ENCODE measurements at places on chromosomes 11 and 22.

GRCh38 chr11:12941671-12942070 lies 67.4 kb upstream of the RASSF10 start:
- no peak for DNase-seq

GRCh38 chr11:114135737-114136151 lies 76.2 kb downstream of the ZBTB16 start:
- peak; percentile 78 for DNase-seq

DNA sequence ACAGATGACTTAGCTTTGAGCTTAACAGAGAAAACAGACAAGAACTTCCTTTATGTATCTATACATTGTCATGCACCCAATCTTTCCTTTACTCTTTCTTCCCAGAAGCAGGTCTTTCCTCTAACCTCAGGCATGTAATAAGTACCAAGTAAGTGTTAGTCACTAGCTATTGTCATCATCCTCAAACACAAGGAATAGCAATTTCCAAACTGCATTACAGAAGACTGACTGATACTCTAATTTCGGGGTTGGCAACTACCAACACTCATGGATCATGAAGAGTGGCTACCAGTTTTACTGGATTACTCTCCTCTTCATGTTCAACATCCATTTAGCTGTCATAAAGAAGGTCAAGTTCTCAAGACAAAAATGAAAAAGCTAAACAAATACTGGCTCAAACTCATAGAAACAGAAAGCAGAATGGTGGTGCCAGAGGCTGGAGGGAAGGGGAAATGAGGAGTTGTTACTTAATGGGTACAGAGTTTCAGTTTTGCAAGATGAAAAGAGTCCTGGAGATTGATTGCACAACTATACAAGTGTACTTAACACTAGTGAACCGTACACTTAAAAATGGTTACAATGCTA lies 111.6 kb downstream of the SIK3 start:
- peak; percentile 81 for DNase-seq

- DNase-seq = no peak
These were observed 35.8 kb downstream of the INSC start for GRCh38 chr11:15150507-15150906.

- DNase-seq = no peak
These were observed 19.7 kb downstream of the PARVG start for GRCh38 chr22:44200451-44200850.

DNA sequence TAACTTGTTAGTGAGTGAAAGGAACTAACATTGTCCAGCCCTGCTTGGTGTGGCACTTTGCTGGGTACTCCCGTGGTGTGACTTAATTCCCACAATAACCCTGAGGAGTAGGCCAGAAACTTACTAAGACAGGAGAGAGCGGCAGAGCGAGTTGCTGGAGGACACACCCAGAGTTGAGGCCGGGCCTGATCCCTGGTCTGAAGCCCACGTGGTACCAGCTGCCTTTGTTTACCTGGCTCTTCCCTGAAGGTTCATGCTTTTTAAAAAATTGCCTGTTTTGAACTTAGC lies 594 bp downstream of the MPST start:
- DNase-seq = peak; percentile 39

- no peak for DNase-seq
These were observed 186.5 kb downstream of the DYNC2H1 start for GRCh38 chr11:103295704-103296103.

- DNase-seq = no peak
These were observed 236.8 kb downstream of the DCDC1 start for GRCh38 chr11:31132531-31133421.

DNA sequence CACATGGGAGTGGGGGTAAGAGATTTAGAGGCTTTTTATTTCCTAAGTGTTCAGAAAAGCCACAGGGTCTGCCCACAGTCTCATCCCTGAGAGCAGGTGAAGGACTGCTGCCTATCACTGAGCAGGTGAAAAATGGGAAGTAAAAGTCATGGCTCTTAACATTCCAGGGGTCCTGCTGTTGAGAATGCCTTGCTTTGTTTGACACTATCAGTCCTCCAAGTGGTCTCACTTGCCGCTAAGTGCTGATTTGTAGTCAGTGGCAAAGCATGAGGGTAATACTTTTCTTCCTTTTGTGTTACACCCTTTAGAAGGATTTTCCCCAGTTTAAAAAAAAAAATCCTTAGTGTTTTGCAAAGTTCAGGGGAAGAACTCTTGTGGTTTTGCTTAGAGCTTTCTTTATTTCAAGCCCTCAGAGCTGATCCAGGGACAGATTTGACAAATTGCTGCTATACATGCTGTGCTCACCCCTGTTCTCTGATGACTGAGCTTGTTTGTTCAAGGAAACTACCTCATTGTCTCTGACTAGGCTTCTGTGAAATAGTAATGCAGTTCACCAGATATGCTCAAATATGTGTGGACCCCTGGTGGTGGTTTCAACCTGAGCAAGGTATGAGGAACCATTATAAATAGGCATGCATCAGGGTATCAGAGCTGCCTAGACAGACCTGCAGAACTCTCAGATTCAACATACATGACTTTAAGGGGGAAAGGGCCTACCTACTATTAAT lies 141.0 kb downstream of the ARHGAP42 start:
- no peak for DNase-seq

GRCh38 chr11:63537293-63538101 lies 889 bp downstream of the PLAAT4 start:
- DNase-seq = peak; percentile 20

- no peak for DNase-seq
These were observed 246.2 kb downstream of the ST3GAL4 start for GRCh38 chr11:126601550-126602215.

DNA sequence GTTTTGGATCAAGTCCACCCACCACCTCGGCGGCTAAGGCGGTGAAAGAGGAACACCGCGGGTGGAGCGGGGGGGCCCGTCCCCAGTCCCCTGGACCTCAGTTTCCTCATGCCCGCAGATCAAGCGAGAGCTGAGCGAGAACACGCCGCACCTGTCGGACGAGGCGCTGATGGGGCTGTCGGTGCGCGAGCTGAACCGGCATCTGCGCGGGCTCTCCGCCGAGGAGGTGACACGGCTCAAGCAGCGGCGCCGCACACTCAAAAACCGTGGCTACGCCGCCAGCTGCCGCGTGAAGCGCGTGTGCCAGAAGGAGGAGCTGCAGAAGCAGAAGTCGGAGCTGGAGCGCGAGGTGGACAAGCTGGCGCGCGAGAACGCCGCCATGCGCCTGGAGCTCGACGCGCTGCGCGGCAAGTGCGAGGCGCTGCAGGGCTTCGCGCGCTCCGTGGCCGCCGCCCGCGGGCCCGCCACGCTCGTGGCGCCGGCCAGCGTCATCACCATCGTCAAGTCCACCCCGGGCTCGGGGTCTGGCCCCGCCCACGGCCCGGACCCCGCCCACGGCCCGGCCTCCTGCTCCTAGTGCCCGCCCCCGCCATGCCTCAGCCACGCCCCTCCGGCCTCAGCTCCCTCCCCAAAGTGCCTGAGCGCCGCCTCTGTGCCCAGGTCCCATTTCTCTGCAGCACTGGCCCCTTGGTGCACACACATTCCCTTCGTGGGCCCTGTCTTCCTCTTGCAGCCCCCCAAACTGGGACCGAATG lies 12.7 kb downstream of the MAFF start:
- peak; percentile 53 for DNase-seq

- DNase-seq = no peak
These were observed 1487.3 kb downstream of the TBC1D22A start for GRCh38 chr22:48249713-48250268.

- no peak for DNase-seq
These were observed 22.4 kb upstream of the SC5D start for GRCh38 chr11:121270001-121270678.

GRCh38 chr11:67376873-67377808 lies 3.7 kb upstream of the CLCF1 start:
- no peak for DNase-seq

DNA sequence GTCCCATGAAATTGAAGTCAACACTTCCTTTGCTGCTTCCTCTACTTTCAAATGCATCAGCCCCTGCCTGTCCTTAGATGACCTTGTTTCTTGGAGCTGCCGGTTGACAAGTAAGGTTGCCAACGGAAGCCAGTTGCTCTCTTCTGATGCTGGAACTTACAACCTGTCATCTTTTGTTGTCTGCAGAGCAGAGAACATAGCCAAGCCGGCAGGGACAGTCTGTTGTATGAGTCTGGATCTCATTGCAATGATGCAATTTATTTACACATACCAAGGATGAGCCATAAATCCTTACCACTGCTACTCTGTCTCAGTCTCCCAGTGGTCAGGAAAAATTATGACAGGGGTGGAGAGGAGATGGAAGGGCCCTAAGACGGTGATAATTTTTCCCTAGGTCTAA lies 151.4 kb downstream of the BLID start:
- no peak for DNase-seq

GRCh38 chr22:35258191-35258988 lies 1.1 kb downstream of the HMGXB4 start:
- no peak for DNase-seq

GRCh38 chr11:115184901-115185300 lies 319.3 kb downstream of the CADM1 start:
- DNase-seq = no peak

- no peak for DNase-seq
These were observed 11.8 kb upstream of the E2F8 start for GRCh38 chr11:19252394-19253152.

- DNase-seq = no peak
These were observed 270.7 kb upstream of the SYN3 start for GRCh38 chr22:33328789-33329296.

GRCh38 chr11:121521145-121522042 lies 68.6 kb upstream of the SORL1-AS1 start:
- DNase-seq = peak; percentile 15

DNA sequence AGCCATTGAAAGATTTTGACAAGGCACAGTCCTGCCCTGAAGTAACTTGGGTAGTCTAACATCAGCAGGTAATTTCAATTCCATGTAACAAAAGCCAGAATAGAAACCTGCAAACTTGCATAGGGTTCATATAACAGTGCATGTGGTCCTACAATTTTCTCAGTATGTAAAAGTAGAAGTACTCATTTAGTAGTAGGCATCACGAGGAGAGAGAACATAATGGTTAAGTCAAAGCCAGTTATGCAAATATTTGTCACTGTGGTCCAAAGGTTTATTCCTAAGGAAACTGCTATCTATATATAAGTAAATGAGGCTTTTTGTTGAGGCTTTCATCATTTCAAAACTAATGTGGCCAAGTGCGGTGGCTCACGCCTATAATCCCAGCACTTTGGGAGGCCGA lies 10.1 kb downstream of the ATP5MG start:
- no peak for DNase-seq

GRCh38 chr11:21928847-21929246 lies 264.0 kb upstream of the ANO5 start:
- no peak for DNase-seq

- DNase-seq = no peak
These were observed 195.5 kb upstream of the SNX19 start for GRCh38 chr11:131111775-131112174.

GRCh38 chr11:96127596-96127959 lies 203.7 kb upstream of the MTMR2 start:
- DNase-seq = no peak

DNA sequence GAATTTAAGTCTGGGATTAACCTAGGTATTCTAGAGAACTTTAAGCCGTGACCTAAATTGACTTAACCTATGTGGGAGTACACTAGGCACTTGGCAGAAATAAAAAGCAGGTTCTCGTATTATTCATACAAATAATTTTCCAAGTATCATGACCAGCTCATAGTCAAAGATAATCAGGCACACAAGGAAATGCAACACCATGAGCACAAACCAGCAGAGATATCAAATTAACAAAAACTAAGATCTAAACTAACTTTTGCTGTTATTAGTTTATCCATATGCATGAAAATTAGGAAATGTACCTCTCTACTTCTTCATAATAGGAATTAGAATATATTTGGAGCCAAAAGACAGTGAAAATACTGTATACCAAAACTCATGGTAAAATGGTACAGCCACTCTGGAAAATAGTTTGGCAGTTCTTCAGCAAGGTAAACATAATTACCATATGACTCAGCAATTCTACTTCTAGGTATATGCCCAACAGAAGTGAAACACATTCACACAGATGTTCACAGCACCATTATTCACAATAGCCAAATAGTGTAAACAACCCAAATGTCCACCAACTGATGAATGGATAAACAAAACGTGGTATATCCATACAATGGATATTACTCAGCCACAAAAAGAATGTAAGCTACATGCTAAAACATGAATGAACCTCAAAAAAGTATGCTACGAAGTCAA lies 154.1 kb downstream of the ENTHD1 start:
- DNase-seq = no peak

DNA sequence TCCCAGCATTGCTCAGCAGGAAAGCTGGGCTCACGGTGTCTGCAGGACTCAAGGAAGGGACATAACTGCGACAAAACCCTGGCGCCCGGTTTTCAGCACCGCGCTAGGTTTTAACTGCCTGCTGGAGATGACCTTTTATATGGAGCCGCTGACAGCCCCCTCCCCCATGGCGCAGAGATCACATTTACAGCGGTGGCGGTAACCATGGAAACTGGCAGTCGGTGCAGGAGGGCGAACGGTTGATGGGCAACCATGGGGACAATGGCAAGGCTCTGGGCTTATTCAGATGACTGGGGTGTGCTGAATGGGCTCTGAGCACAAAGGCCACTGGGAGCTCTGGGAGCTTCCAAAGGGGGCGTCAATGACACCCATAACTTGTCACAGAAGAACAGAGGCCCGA lies 37.2 kb downstream of the CELSR1 start:
- no peak for DNase-seq

GRCh38 chr11:77130763-77131513 lies 2.9 kb downstream of the MYO7A start:
- no peak for DNase-seq

DNA sequence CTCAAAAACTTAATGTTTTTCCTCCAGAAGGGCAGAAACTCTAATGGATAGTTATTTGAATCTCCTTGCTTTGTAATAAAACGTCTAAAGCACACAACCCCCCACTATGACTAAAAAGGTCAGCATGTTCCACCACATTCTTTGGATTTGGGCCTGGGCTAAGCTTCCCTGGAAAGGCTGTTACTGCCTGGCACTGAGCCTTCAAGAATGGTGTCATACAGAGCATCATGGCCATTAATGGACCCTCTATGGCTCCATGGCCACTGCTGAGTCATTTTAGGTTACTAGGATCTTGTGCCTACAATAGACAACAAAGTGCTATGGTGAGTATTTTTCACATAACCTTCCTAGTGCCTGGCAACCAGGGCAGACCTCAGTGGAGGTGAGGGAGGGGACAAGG lies 242.6 kb upstream of the FAT3 start:
- no peak for DNase-seq

- peak; percentile 28 for DNase-seq
These were observed at the start of gene IGSF9B for GRCh38 chr11:133956650-133957633. Gene IGSF9B, minus strand, starts transcription at chr11:133956968. Its CDS starts 214 bp downstream, at chr11:133956754.

- DNase-seq = no peak
These were observed 35.0 kb upstream of the ATXN10 start for GRCh38 chr22:45636683-45637082.

GRCh38 chr11:104076455-104076854 lies 40.0 kb downstream of the DDI1 start:
- no peak for DNase-seq
